Amygdala (tissue), 56 donors: ENCODE measurements at places on chromosomes 6 and 20.

- DNase-seq = no peak
Observed at GRCh38 chr20:22890594-22891300, 144.4 kb upstream of the SSTR4 start.

- DNase-seq = no peak
Observed at GRCh38 chr6:11397622-11398450, 139.7 kb upstream of the TMEM170B start.

DNA sequence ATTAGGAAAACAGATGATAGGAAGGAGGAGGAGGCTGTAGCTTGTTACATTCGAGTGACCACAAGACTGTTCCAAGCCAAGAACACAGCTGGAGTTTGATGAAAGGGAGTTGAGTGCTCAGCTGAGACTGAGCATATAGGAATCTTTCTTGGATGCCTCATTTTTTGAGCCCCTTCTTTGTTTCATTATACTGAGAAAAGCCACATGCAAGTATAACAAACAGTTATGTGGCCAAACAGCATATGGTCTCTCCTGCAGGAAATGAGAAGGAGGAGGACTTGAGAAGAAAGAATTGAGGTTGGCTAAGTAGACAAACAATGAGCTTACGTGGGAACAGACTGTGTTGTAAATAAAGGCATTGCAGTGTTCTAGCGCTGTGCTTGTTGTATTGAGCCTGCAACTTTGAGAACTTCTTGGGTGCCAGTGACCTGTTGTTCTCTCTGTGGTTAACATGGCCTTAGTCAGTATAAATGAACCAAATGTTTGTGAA, 78.3 kb downstream of the AKAP7 start:
- DNase-seq = no peak

DNA sequence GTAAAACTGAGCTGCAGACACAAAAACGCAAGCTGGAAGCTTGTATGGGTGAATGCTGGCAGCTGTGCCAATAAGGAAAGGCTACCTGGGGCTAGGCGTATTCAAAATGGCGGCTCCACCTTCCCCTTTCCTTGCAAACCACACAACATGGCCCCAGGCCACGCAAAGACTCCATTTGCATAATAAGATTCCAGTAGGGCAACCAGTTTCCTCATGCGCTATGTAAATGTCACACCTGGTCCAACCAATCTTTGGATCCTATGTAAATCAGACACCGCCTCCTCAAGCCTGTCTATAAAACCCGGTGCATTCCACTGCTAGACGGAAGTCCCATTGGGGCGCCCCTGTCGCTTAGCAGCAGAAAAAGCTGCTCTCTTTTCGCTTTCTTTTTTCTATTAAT, 505.9 kb upstream of the BTBD3 start:
- DNase-seq = no peak
